ENCODE measurements at places on chromosomes 13 and 19.

DNA sequence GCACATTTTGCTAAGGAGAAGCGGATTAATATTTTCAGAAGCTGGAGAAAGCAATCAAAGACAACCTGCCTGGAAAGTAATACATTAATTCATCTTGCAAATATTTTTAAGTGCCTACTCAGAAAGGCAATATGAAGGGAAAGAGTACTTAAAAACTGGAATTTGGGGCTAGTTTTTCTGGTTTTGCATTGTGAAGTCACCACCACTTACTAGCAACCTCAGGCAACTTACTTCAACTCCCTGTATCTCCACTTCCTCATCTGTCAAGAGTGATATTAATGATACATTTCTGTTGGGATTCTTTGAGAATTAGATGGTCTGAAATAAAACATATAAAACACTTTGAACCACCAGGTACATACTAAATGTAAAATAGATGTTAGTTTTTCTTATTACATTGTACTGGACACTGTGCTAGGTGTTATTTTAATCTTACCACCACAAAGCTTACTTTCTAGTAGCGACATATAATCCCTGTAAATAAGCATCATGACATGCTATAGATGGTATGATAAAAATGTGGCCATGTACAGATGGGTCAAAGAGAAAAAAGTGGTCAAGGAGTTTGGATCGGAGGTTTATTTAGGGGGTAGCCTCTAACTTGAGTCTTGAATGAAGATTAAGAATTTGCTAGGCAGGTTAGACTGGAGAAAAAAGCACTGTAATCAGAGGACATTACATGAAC, 101.2 kb downstream of the SPRY2 start:
- no peak for DNase-seq

DNA sequence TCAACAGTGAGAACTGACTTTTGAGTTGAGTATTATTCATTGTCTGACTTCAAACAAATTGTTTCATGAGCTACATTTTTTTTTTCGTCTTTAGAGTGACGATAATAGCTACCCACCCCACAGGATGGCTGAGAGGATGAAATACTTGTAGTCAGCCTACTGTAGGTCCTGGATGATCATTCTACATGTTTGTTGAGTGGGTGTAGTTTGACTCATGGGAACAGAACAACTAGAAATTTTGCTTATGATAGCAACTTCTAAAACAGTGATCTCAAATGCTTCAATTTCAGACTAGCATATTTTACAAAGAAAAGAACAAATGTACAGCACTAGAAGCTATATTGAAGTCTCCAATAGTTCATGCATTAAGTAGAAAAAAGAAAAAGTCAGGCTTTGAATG, 651.8 kb downstream of the PCDH9 start:
- DNase-seq, result no peak

GRCh38 chr19:45405435-45406225, 761 bp upstream of the PPP1R13L start:
- peak; percentile 80 for DNase-seq

GRCh38 chr13:108961542-108962125, 332.2 kb downstream of the MYO16 start:
- DNase-seq, result no peak

- DNase-seq, result no peak
These were observed 676.7 kb upstream of the SPRY2 start for GRCh38 chr13:81017513-81018152.

GRCh38 chr13:110627351-110627750, 12.0 kb downstream of the NAXD start:
- no peak for DNase-seq

DNA sequence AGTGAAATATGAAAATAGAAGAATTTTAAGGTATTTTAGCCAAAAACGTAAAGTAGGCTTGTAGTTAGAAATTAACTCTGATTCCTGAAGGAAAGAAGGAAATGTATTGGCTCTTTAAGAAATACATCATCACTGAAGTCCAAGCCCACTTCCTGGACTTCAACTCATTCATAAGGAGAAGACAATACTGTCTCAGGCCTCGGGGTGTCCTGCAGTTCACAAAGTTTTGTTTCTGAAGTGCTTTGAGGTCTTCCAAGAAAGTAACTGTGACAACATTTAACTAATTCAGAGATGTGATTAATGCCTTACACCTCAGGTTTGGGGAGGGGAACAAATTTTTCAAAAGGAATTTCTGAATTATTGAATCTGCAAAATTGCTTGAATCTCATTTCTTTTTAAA, 65.8 kb upstream of the STARD13 start:
- no peak for DNase-seq

Measured in T follicular helper cell (primary cell).